ENCODE measurements at places on chromosomes 3 and 15.

- DNase-seq: no peak
Measured at GRCh38 chr3:134644731-134645514, 5.9 kb downstream of the KY start.

DNA sequence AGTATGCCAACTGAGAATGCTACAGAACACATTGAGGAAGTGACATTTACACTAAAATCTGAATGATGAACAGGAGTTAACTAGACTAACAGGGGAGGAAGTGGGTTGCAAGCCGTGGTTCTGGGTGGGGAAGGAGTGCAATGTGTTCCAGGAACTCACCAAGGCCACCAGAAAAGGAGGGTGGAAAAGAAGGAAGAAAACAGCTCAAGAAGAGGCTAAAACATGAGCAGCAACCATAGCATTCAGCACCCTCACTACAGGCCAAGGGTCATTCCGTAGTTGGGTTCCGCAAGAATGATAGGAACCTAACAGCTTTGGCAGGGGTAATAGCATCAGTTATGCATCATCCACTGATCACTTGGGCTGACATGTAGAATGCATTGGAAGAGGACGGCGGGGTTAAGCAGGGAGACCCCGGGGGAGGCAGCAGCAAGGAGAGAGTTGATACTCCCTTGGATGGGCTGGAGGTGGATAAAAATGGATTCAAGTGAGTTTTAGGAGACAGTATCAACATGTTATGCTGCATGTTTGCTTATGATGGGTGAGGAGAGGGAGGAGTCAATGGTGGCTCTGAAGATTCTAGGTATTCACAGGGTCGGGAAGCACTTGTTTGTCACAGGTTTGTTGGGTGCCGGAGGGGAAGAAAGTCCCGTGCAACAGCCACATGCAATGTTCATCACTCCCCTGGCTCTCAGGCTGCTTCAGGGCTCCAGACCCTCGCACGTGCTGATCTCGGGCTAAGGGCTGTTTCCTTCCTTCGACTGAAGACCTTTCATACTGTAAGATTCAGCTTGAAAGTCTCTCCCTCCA is 53.2 kb downstream of the LIPC start:
- peak; percentile 81 for DNase-seq

DNA sequence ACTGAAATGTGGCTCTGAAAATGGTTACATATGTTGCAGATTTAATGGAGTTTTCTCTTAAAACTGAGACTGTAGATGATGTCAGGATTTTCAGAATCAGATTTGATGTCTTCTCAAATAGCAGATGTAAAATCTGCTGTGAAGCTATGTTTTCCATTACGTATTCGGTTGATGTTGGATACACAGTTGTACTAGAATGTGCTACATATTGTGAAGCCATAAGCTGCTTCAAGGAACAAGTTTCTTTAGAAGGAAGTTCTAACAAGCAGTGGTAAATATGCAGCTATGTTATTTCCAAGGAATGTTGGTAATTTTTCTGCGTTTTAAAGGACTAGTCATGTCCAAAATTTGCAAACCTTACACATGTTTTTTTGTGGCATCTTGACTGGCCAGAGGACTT is 197.7 kb downstream of the RBMS3 start:
- no peak for DNase-seq

DNA sequence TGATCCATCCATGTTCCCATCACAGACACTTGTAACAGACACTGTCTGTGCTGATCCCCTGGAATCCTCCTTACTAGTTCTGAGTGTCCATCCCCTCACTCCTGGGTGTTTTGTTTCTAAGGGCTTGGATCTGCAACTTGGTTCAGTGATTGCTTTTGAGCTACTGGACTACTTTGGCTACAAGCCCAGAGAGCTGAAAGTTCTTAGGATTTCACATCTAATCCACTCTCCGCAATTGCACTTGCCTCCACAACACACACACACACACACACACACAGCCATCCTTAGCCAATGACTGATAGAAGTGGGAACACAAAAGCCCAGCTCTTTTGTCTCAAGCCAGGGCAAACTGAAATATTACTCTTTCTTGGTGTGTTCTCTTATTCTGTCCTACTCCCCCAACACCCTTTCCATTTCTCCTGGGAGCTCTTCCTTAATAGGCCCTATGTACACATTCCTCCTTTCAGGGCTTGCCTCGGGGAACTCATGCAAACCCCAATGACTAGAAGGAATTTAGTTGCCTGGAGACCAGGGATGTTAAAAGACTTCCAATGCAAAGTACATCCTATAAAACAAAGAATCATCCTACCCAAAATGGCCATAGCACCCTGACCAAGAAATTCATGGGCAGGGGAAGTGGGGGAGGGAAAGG is 206.1 kb upstream of the UBE2E2 start:
- DNase-seq: no peak

DNA sequence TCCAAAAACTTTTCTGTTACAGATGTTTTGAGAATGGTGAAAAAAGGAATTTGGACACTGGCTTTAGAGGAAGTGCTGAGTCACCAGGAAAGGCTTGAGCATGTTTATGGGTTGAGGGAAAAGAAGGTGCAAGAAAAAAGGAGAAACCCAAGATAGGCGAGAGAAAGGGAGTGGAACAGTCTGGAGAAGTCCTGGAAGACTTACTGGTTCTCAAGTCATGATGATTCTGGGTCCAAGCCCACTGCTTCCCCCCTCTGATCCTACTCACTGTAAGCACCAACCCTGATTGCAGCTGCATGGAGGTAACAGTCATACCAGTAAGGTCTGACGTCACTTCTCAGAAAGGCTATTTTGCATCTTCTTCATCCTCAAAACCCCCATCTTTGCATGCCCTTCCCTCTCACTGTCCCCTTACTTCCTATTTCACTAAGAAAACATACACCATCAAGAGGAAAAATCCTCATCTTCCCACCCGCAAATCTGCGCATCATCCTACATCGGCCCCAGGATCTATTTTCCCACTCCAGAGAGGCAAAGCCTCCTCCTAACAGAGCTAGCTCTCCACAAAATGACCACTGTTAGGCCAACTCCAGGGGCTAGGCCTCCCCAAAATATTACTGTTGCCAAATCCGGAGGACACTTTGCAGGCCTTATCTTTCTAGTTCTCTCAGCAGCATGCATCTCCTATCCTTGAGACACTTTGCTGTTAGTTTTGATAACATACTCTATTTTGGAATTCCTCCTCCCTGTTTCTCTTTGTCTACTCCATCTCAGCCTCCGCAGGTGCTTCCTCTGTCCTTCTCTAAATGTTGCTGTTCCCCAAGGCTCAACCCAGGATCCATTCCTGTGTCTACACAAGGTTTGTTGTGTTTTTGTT is 3.2 kb upstream of the ATP13A3 start:
- no peak for DNase-seq

- no peak for DNase-seq
Measured at GRCh38 chr3:193737191-193737751, 144.3 kb downstream of the OPA1 start.

DNA sequence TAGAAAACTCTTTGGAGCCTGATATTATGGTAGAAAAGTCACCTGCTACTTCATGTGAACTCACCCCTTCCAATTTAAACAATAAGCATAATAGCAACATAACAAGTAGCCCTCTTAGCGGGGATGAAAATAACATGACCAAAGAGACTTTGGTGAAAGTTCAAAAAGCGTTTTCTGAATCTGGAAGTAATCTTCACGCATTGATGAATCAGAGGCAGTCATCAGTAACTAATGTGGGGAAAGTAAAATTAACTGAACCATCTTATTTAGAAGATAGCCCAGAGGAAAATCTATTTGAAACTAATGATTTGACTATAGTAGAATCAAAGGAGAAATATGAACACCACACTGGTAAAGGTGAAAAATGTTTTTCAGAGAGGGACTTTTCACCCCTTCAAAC is 5.1 kb upstream of the SCG5 start:
- DNase-seq: no peak

- no peak for DNase-seq
Measured at GRCh38 chr15:96165775-96166174, 164.7 kb upstream of the NR2F2 start.

- DNase-seq: no peak
Measured at GRCh38 chr15:99957642-99958013, 224.4 kb upstream of the LYSMD4 start.

DNA sequence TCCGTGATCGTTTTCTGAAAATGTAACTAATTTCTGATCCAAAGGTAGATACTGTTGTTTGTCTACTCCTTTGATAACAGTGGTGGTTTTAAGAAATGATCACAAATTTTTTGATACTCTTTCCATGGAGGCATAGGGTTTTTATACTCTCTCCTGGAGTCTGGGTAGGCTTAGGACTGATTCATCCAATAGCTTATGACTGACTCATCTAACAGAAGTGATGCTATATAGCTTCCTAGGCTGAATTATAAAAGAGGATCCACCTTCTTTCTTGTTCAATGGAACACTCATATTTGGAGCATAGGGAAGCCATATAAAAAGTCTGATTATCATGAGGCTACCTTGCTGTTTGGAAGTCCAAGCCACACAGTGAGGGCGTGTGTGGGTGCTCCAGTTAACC is 84.3 kb downstream of the CHST2 start:
- no peak for DNase-seq
